Dermis microvascular lymphatic vessel endothelial cell (primary cell): ENCODE measurements at places on chromosomes 12 and 14. TPM values are rescaled to one million over a fixed set of nuclear protein-coding genes. Genes with fewer than 3 reads are reported as not detected.
A peak's percentile ranks its signal among the peaks of the same experiment; 100 is the strongest.

EFS gene
- not detected in 2 replicates for total RNA-seq

KRT79 gene
- not detected in 2 replicates for total RNA-seq

GRCh38 chr12:58425481-58426392 lies 484.4 kb downstream of the ATP23 start:
- peak; percentile 92 for DNase-seq

DNA sequence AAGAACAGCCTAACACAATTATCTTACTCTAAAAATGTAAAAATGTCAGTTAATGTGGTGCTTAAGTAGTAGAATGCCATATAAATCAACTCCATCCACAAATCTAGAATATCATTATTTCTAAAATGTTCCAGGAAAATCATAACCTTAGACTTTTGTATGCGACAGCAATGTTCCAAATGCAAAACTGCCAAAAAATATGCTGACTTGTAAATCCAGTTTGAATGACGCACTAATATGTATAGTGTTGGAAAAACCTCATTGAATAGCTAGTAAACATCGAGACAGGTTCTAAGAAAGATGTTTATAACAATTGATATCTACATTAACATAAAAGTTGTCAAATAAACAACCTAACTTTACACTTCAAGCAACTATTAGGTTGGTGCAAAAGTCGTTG lies 469.1 kb upstream of the PRICKLE1 start:
- no peak for DNase-seq

GRCh38 chr14:105937253-105938054 lies 411.1 kb downstream of the TMEM121 start:
- no peak for DNase-seq

DNA sequence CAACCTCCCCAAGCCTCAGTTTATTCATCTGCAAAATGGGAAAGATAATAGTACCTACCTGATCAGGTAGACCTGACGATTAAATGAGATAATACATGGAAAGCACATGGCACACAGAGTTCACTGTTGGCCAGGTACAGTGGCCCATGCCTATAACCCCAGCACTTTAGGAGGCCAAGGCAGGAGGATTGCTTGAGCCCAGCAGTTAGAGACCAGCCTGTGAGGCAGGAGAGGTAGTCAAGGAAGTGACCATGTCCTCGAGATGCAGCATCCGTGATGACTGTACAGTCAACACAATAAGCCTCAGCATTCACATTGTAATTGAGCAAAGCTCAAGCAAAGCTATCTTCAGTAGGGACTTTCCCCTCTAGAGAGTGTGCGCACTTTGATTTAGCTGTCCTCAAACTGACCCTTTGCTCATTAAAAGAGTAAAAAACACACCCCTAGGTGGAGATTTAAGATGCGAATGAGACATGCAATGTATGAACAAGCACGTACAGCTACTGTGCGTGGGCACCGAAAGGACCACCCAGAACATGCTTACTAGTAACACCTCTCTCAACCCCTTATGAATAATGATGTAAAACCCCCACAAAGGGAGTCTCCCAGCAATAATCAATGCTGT lies 9.9 kb downstream of the ISCU start:
- DNase-seq: peak; percentile 23

DNA sequence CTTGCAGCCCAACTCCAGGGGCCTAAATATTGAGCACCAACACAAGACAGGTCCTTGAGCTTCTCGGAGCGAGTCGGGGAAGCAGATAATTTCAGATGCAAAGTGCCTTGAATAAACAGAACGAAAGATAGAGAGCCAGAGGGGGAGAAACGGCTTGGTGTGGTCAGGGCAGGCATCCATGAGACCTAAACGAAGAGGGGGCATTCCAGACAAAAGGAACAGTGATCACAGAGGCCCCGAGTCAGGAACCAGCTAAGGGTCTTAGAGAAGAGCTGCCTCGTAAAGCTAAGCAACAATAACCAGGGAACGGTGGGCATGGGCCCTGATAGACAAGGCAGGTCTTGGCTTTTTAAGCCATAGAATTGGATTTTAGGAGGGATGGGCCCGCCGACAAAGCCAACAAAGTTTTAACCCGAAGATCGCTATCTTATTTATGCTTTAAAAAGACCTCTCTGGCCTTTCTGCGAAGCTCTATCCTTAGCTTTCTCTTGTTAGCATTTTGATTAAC lies 421 bp upstream of the ACADS start:
- no peak for DNase-seq

- DNase-seq: peak; percentile 54
These were observed 62.0 kb upstream of the SYT1 start for GRCh38 chr12:78802593-78802992.
